ENCODE measurements at places on chromosomes 11 and 22. TPM values are rescaled to one million over a fixed set of nuclear protein-coding genes. Genes with fewer than 3 reads are reported as not detected.

- no peaks in the 10 kb centered on the region for H3K36me3 ChIP-seq
- no peak overlapping the region for H3K27ac ChIP-seq
- H3K4me1 ChIP-seq = peaks cover 13% of the 10 kb centered on the region
- H3K27me3 ChIP-seq = no peaks in the 10 kb centered on the region
Measured at GRCh38 chr11:19962801-19963175, 197.5 kb downstream of the DBX1 start.

DNA sequence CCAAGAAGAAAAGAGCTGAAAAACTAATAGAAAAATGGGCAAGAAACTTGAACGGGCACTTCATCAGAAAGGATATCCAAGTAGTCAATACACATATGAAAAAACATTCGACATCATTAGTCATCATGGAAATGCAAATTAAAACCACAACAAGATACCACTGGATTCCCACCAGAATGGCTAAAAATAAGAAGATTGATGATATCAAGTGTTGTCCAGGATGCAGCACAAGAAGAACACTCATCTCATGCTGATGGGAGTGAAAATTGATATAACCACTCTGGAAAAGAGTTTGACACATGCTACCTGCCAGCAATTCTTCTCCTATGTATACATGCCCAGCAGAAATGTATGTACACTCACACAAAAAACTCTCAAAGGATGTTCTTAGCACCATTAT, 26.9 kb upstream of the SCUBE2 start:
- no peak overlapping the region for H3K27ac ChIP-seq
- no peak for DNase-seq
- H3K4me3 ChIP-seq = no peak overlapping the region
- no peaks in the 10 kb centered on the region for H3K27me3 ChIP-seq
- H3K4me1 ChIP-seq = no peaks in the 10 kb centered on the region

GRCh38 chr11:123035831-123036230, 26.1 kb downstream of the HSPA8 start:
- no peak overlapping the region for H3K4me3 ChIP-seq
- no peaks in the 10 kb centered on the region for H3K4me1 ChIP-seq
- H3K27me3 ChIP-seq = no peaks in the 10 kb centered on the region
- DNase-seq = no peak
- H3K27ac ChIP-seq = no peak overlapping the region

DNA sequence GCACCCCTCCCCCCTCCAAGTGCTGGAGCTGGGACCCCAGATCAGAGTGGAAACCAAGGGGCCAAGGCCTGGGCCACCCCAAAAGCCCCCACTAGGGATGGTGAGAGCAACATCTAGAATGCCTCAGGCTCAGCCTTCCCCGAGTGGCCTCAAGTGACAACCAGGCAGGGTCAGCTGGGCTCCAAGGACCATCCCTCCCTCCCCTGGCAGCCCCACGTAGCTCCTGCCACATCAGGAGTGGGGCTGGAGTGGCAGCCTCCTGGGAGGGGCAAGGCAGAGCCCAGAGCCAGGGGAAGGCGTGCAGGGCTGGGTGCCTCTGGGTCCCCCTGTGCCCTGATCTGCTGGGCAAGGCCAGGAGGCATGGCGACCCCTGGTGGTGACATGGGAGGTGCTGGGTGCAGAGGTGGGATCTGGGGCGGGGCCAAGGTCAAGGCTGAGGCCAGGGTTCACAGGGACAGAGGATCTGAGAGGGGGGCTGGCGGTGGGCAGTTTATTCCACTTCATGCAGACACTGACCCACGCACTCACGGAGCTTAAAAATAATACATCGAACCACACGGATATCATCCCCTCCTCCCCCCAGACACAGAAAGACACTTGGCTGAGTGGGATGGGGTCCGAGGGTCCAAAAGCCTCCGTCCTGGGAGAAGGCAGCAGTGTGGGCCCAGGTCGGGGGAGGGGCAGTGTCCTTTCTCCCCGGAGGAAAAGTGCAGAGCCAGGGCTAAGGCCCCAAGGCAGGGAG, 15.8 kb upstream of the EHD1 start:
- H3K36me3 ChIP-seq = no peaks in the 10 kb centered on the region
- H3K4me1 ChIP-seq = peaks cover 26% of the 10 kb centered on the region
- peak overlapping the region; percentile 77 for H3K27ac ChIP-seq

DNA sequence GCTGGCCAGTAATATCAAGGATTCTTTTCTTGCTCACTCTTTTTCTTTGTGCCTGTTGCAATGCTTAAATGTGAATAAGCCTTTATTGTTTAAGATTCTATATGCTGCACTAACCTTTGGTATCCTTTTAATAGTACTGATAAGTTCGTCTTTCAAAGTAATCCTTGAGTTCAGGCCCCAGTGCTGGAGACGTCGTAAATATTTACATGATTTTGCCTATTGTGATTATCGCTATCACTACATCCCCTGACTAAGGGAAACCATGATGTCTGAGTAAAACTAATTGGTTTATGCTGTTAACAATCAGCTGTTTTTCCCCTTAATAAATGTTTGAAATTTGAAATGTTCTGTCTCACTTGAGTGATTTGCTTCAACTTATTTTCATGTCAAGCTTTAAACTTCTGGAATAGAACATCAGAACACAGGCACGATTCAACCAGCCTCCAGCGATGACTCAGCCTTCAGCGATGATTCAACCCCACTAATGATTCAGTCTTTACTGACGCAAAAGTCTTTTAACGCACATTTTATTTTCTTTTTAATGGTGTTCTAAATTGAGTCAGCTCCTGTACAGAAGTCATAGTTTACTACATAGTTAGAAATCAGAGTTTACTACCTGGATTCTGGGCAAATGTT, 3.9 kb downstream of the HTATIP2 start:
- H3K4me3 ChIP-seq = no peak overlapping the region
- no peak for DNase-seq
- no peaks in the 10 kb centered on the region for H3K27me3 ChIP-seq
- H3K4me1 ChIP-seq = no peaks in the 10 kb centered on the region
- no peak overlapping the region for H3K27ac ChIP-seq

DNA sequence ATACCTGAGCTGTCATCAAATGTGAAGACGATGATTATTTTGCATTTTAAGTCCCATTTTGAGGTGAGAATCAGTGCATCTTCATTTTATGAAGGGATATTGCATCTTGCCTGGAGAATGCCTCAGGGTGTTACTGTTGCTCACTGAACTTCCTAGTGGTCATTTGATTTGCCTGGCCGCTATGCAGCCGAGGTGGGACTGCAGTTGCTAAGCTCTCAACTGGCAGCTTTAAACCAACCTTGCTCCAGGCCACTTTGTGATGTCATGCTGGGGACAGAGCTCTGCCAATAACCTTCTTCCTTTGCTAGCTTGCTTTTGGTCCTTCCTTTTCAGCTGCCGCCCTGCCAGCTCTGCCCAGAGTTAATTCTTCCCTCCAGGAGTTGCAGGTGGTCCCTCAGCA, 409.4 kb upstream of the B3GAT1 start:
- H3K4me1 ChIP-seq = no peaks in the 10 kb centered on the region
- H3K36me3 ChIP-seq = no peaks in the 10 kb centered on the region
- no peak overlapping the region for H3K4me3 ChIP-seq
- no peak overlapping the region for H3K27ac ChIP-seq
- H3K27me3 ChIP-seq = peaks cover 26% of the 10 kb centered on the region

The TSSK2 gene
- not detected for total RNA-seq

The MS4A3 gene
- total RNA-seq = not detected

DNA sequence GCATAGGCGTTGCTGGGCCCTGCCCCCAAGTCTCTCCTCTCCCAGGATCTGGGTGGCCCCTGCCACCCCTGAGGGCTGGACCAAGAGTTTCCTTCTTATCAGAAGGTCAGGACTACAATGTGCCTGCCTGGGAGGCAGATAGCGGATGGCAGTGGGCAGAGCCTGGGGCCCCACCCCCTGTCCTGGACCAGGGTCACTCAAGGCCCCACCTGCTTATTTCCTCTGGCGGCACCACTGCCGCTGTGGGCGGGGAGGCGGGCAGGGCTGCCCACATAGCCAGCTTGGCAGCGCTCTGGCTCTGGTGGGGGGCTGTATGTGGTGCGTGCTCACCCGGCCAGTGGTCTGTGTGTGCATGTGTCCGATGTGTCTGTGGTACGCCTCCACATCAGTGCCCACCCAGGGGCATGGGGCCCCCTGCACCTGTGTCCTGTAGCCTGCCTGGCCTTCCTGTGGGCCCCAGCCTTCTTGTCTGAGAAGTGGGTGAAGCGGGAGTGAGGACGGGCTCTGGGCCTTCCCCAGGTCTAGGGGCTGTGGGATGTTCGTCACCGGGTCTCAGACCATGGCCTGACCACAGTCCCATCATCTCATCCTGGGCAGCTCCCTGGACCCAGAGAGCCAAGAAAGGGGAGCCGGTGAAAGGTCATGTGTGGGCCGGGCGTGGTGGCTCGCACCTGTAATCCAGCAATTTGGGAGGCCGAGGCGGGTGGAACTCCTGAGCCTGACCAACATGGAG, 3.0 kb downstream of the GAS2L1 start:
- peaks cover 80% of the 10 kb centered on the region for H3K4me1 ChIP-seq
- H3K27me3 ChIP-seq = peaks cover 13% of the 10 kb centered on the region
- DNase-seq = peak; percentile 79
- peak overlapping the region; percentile 93 for H3K4me3 ChIP-seq

The PRG2 gene
- not detected for total RNA-seq

DNA sequence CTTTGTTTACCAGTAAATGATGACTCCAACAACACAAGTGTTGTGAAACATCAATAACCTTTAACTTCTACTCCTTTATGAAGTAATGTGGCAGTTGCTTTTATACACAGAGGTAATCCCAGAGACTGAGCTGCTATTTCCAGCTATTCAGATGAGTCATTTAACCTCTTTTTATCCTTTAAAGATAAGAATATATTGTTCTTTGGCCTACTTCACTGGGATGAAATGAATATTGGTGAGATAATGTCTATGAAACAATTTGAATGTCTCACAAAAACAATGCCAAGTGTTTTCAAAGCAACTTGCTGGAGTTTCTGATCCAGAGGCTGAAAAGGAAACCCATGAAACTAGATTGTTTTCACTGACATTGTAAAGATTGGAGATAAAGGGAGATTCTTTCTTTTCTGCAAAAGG, 564.4 kb upstream of the LUZP2 start:
- H3K36me3 ChIP-seq = no peaks in the 10 kb centered on the region
- no peaks in the 10 kb centered on the region for H3K27me3 ChIP-seq
- DNase-seq = no peak
- H3K4me1 ChIP-seq = no peaks in the 10 kb centered on the region
- H3K4me3 ChIP-seq = no peak overlapping the region
- no peak overlapping the region for H3K27ac ChIP-seq

The DTX4 gene
- total RNA-seq = 3.5 TPM

The DRD4 gene
- total RNA-seq = 0.49 TPM

The ALG8 gene
- total RNA-seq = 14.7 TPM

The CRYBA4 gene
- not detected for total RNA-seq

The GLB1L2 gene
- total RNA-seq = 0.31 TPM

- no peak overlapping the region for H3K4me3 ChIP-seq
- no peak for DNase-seq
- no peaks in the 10 kb centered on the region for H3K36me3 ChIP-seq
- H3K4me1 ChIP-seq = no peaks in the 10 kb centered on the region
- H3K27ac ChIP-seq = no peak overlapping the region
Measured at GRCh38 chr11:115941044-115941443, 436.8 kb upstream of the CADM1 start.

The DEPDC7 gene
- 0.21 TPM for total RNA-seq

GRCh38 chr11:89498845-89499448, 7.8 kb upstream of the NOX4 start:
- H3K27ac ChIP-seq = no peak overlapping the region
- no peaks in the 10 kb centered on the region for H3K27me3 ChIP-seq
- H3K4me3 ChIP-seq = no peak overlapping the region
- no peaks in the 10 kb centered on the region for H3K4me1 ChIP-seq

The OR51E2 gene
- total RNA-seq = not detected

The CREB3L1 gene
- 39.5 TPM for total RNA-seq

DNA sequence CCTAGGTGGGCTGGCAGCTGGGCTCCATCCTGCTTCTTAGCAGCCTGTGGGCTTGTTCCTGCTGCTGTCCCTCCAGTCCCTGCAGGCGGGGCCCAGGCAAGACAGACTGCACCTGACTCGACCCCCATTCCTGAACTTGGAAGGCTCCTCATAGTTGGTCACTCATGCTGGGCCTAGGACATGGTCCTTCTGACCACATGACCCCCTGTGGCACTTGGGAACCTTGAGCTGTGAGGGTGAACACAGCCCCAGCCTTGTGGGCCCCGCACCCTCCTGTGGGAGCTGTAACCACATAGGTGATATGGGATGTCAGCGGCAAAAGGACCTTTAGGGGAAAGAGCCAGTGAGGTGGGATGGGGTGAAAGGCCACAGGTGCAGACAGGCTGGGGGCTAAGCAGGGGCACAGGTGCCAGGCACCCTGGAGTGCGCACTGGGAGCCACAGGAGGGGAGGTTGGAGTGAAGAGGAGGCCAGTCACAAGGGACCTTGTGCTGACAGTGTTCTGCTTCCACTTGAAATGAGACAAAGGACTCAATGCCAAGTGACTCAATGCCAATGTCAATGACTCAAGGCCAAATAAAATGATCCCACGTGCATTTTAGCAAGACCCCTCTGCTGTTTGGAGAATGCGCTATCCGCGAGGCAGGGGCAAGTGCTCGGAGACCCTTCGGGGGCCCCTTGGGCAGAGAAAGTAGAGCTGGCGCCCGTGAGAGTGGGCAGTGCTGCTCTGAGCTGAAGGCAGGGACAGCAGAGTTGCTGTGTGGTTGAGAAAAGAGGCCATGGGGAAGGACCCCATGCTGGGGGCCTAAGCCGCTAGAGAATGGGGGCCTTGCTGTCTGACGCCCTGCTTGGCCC, 90.7 kb downstream of the MORC2 start:
- no peak overlapping the region for H3K4me3 ChIP-seq
- H3K36me3 ChIP-seq = no peaks in the 10 kb centered on the region
- H3K4me1 ChIP-seq = peaks cover 58% of the 10 kb centered on the region
- no peaks in the 10 kb centered on the region for H3K27me3 ChIP-seq
- DNase-seq = peak; percentile 13

The DNAJB13 gene
- not detected for total RNA-seq

DNA sequence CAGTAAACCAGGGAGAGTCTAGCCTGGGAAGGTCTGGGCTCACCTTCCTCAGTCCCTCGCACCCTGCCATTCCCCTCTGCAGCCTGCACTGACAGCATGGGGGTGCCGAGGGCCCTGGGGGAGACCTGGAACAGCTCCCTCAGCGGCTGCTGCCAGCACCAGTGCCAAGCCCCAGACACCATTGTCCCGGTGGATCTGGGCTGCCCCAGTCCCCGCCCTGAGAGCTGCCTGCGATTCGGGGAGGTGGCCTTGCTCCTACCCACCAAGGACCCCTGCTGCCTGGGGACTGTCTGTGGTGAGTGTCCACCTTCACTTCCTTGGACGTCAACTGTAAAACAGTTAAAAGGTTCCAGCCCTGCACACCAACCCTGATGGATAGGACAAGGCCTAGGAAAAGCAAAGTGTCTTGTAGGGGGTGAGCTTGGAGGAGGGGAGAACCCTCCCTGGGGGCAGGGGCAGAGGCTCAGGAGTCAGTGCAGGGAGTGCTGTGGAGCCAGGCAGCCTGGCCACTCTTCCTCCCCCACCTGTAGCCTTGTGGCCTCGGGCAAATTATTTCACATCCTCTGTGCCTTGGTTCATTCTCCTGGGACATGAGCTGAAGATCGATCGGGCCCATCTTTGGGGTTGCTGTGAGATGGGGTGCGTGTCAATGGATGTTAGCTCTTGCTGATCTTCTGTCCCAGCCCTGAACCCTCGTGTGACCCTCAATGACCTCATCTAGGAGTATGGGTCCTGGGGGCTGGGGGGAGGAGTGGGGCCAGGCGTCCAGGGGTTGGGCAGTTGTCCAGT, 85.2 kb upstream of the MYOD1 start:
- DNase-seq = no peak
- no peaks in the 10 kb centered on the region for H3K36me3 ChIP-seq
- no peak overlapping the region for H3K4me3 ChIP-seq
- H3K27me3 ChIP-seq = no peaks in the 10 kb centered on the region
- no peaks in the 10 kb centered on the region for H3K4me1 ChIP-seq

The POU2AF3 gene
- 0.27 TPM for total RNA-seq

- DNase-seq = no peak
- H3K27ac ChIP-seq = no peak overlapping the region
- H3K4me3 ChIP-seq = no peak overlapping the region
- peaks cover 25% of the 10 kb centered on the region for H3K36me3 ChIP-seq
Measured at GRCh38 chr22:49769691-49770546, 57.8 kb downstream of the BRD1 start.

Data from heart right ventricle (tissue), 16 donors.